ENCODE measurements at places on chromosomes 3 and 15.
A peak's percentile ranks its signal among the peaks of the same experiment; 100 is the strongest.

- DNase-seq = no peak
These were observed 4.2 kb downstream of the EDEM1 start for GRCh38 chr3:5191555-5192304.

DNA sequence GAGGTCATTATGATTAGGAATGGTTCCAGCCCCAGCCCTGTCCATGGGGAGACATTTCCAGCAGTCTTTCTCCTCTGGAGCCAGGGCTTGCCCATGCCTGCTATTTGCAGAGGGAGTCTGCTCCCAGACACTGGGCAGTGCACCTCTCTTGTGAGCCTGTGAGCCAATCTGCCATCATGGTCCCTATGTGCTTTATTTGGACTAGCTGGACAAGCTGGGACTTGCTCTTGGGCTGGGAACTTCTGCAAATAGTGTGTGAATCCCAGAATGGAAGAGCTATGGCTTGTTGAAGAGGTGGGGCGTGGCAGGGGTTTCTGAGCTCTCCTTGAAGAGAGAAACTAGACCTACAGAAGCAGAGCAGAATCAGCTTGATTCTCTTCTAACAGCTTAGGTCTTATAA, 53.7 kb upstream of the KY start:
- DNase-seq = no peak

DNA sequence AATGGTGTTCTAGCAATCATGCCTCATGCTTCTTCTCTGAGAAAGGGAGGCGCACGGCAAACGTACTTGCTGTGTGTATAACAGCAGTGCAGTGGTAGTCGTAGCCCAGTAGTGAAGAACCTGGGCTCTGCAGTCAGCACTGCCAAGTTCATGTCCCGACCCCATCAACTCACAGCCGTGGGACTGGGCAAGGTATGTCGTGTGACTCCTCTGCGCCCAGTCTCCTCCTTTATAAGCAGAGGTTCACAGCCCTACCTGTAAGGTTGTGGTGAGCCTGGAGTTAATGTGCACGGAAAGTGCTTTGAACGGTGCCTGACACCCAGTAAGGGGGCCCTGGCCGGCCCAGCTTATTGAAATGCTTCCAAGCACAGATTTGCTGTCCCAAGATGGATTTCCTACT, 26.6 kb downstream of the EHD4 start:
- DNase-seq = no peak

DNA sequence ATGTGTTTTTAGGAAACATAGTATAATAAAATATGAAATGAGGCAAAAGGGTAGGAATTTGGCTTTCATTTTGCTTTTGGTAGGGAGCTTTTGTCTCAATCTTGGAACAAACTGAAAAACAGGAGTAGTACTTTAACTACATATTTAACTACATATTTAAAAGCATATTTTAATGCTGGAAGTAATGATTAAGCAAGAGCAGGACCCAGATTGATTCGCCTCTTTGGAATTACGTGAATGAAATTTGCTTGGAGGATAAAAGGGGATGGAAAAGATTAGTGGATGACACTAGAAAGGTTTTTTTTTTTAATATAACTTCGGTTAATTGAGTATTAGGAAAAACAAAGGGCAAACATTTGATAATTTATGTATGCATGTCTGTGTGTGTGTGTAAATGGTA, 11.2 kb upstream of the TMEM212 start:
- no peak for DNase-seq

DNA sequence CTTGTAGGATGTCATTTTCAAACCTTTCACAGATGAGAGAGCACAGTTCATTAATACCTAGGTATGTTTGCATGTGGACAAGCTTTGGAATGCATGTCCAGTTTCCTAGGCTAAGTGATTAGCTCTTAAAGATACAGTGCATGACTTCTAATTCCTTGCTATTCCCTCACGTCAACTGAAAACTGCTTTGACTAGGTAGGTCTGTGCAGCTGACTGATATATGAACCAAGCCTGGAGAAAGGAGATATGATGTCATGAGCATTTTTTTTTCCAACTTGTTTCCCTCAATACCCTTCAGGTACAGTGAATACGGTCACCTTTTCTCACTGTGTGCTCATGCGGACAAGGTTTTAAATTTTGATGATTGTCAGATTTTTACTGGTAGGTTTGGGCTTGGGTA, 41.6 kb upstream of the TASOR start:
- no peak for DNase-seq

- DNase-seq = no peak
These were observed 632 bp upstream of the DHX36 start for GRCh38 chr3:154324919-154325318.

GRCh38 chr3:48592519-48593087, 2.5 kb downstream of the COL7A1 start:
- no peak for DNase-seq

DNA sequence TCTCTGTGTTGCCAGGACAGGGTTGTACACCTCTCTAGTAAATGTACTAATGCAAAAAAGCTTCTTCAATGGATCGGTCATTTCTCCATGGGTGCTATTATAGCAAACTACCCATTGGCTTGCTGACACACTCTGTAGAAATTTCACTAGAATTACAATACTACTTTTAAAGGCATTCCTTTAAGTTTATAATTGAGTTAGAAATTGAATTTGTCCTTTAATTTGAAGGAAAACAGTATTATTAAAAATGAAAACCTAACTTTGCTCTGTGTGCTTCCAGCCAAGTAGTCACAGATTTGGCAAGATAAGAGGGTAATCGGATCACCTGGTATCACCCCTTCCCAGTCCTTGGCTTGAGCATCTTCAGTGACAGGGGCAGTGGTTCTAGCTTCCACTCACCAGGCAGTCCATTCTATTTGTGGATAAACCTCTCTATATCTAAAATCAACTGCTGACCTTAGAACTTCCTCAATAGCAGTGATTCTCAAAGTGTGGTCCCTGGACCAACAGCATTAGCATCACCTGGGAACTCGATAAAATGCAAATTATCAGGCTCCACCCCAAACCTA, 93.2 kb downstream of the GHSR start:
- no peak for DNase-seq

DNA sequence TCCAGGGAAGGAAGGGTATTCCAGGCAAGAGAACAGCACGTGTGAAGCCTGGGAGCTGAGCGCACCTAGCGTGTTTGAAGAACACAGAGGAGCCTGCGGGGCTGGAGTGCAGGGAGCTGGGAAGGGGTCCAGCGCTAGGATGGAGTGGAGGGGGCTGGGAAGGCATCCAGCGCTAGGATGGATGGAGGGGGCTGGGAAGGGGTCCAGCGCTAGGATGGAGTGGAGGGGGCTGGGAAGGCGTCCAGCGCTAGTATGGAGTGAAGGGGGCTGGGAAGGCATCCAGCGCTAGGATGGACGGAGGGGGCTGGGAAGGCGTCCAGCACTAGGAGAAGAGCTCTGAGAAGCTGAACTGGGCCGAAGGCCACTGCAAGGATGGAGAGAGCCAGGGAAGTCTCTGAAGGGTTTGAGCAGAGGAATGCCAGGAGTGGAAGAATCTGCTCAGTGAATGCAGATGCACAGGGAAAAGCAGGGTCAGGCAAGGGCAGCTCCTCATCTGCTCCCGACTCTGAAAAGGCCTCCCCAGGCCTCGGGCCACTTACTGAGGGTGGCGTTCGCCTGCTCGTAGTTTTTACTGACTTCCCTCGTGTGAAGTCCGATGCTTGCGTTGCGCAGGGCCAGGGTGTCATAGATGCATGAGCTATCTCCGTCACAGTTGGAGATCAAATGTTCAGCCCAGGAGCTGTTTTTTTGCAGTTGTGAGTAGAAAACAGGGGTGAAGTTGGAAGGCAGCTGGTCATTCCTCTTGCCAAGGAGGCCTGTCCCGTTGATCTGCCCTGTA, 39.8 kb downstream of the MUC20 start:
- DNase-seq = no peak

GRCh38 chr3:152718810-152719209, 116.1 kb upstream of the P2RY1 start:
- no peak for DNase-seq

GRCh38 chr3:13092621-13093617, 19.7 kb upstream of the IQSEC1 start:
- no peak for DNase-seq

DNA sequence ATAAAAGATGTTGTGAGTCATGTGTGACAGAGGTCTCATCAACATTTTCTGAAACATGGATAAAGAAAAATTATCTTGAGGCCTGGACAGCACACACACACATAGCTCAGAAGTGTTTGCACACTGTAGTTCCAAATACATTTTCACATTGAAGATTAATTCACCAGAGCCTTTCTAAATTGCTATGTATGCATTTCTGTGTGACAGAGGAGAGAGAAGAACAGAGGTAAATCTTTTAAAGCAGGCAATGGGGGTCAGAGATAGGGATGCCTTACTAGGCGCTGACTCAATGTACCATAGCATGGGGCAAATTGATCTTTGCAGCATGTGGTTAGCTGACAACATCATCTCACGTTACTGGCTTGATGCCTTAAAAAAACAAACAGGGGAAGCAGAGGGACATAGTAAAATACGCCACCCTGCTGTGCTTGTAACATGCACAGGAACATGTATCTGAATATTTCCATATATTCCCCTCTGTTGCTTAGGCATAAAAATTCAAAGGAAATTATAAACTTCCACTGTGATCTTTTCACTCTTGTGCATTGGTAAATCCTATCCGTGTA, 7.7 kb downstream of the POU1F1 start:
- no peak for DNase-seq

DNA sequence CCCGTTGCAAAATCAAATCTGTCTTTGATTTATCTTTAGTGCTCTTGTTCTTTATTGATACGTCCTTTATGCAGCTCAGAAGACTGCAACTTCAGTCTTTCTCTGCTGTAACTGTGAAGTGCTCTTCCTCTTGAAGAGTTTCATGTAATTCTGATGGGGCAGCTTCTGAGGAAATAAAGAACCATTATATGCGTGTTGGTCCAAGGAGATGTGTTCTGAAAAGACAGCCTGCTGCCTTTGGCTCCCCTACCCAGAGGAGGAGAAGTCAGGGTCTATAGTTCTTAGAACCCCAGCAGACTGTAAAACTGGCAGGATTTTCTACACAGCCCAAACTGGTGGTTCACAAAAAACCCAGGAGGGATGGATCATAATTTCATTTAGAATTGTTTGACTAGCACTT, 22.4 kb upstream of the ABHD10 start:
- DNase-seq = no peak

- DNase-seq = no peak
These were observed 23.9 kb downstream of the ITPR1 start for GRCh38 chr3:4517093-4517492.

- DNase-seq = no peak
These were observed 144.8 kb downstream of the TPRA1 start for GRCh38 chr3:127445581-127446343.

GRCh38 chr15:56032373-56032772, 39.0 kb upstream of the NEDD4 start:
- DNase-seq = no peak

GRCh38 chr3:106067711-106068110, 198.9 kb upstream of the CBLB start:
- no peak for DNase-seq

- no peak for DNase-seq
These were observed 488.0 kb upstream of the ZNF385D start for GRCh38 chr3:22239011-22239410.

DNA sequence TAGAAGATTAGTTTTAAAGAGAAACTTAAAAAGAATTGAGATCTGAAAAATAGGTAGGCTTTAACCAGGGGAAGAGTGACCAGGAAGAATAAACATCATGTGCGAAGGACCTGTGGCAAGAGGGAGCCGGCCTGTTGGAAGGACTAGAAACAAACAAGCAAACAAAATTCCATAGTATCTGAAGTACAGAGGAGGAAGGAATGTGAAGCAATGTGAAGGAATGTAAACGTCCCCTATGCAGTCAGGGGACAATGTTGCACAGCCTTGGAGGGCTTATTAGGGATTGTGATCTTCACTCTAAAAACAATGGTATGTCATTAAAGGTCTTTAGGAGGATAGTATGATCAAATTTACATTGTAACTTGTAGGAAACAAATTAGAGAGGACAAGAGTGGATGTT, 84.4 kb upstream of the PLCL2 start:
- DNase-seq = no peak

GRCh38 chr15:57728436-57728835, 21.9 kb downstream of the POLR2M start:
- no peak for DNase-seq

- DNase-seq = no peak
These were observed 26.8 kb upstream of the ZBTB38 start for GRCh38 chr3:141341536-141341935.

GRCh38 chr3:65787340-65787739, 251.4 kb downstream of the MAGI1 start:
- DNase-seq = no peak

DNA sequence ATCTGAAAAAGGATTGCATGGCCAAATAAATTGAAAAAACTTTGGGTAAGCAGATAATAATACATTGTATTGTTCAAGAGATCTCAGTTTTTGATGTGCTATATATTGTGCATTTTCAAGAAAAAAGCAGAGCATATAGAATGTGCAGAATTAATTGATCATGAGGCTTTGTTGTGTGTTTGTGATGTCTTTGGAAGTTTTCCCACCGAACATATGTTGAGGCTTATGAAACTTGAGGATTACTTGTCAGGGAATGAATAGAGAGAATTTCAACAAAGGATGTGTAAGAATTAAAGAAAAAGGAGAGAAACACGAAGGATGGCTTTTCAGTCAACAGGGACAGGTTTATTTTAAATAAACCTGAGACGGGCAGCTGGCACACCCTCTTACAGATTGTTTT, 232.5 kb upstream of the POU1F1 start:
- DNase-seq = no peak

DNA sequence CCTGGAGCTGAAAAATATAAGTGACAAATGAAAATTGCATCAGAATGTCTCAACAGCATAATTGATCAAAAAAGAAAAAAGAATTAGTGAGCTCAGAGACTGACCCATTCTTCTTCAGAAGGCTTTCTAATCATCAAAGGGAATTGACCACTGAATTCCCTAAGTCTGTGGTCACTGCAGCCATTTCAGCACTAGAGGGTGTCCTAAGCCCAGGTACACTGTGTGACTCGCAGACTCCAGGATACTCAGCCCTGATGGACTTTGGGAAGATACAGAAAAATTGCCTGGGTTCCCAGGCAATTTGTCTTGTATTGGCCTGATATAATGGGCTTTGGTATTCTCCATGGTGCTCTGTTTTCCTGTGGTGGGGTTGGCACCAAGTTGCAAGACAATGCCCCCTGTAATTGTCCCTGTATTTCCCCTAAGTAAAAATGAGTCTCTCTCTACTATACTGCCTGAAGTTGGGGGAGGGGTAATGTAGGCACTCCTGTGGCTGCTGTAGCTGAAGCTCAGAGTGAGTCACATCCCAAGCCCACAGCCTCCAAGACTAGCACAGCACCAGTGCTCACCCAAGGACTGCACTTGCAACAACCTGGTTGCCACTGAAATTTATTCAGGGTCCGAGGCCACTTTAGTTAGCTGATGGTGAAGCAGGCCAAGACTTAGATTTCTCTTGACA, 256.0 kb upstream of the STAC start:
- peak; percentile 6 for DNase-seq

DNA sequence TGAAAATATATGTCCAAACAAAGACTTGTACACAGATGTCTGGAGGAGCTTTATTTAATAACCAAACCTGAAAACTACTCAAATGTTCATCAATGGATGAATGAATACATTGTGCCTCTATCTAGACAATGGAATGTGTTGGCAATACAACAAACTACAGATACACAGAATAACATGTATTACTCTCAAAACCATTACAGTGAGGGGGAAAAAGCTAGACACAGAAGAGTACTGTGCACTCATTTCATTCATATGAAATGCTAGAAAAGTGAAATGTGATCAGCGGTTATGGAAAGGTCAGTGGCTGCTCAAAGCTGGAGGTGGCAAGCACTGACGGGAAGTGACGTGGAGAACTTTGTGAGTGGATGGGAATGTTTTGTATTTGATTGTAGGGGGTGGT, 13.2 kb downstream of the STOML1 start:
- no peak for DNase-seq

- DNase-seq = no peak
These were observed 347.0 kb upstream of the LMCD1 start for GRCh38 chr3:8154617-8155016.

Data from BJ (cell line).